ENCODE measurements at places on chromosomes 4 and X. TPM values are rescaled to one million over a fixed set of nuclear protein-coding genes. Genes with fewer than 3 reads are reported as not detected.

- H3K27ac ChIP-seq, result no peak overlapping the region
- no peak overlapping the region for H3K4me3 ChIP-seq
- no peaks in the 10 kb centered on the region for H3K27me3 ChIP-seq
- no peaks in the 10 kb centered on the region for H3K36me3 ChIP-seq
- H3K4me1 ChIP-seq, result no peaks in the 10 kb centered on the region
Measured at GRCh38 chr4:8737075-8737474, 134.6 kb downstream of the HMX1 start.

GRCh38 chr4:3532751-3533422 lies 665 bp upstream of the LRPAP1 start:
- no peaks in the 10 kb centered on the region for H3K27me3 ChIP-seq
- no peaks in the 10 kb centered on the region for H3K36me3 ChIP-seq
- DNase-seq, result no peak
- H3K27ac ChIP-seq, result no peak overlapping the region
- peaks cover 6% of the 10 kb centered on the region for H3K4me1 ChIP-seq

The GPR143 gene
- polyA plus RNA-seq, result not detected

The PCDH10 gene
- 2.0 TPM for polyA plus RNA-seq

DNA sequence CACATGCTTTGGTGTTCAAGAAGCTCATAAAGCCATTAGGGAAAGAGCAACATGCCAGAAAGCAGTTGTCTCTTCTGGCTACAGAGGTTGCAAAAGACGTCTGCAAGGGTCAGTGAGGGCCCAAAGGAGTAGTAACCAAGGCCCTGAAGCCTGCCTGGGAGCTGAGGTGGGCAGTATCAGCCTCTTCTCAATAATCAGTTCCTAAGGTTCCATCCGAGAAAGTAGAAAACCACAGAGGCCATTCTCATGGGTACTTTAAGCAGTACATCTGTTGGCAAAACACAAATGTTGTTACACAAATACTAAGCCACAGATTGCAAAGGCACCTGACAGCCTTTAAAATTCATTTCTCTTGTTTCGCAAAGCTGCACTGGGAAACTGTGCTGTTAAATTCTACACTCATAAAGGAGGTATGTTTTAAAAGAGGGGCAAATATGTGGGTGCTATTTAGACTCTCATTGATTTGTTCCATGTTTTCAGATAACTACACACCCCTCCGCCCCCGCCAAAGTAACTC lies 37.7 kb downstream of the MECP2 start:
- H3K4me3 ChIP-seq, result no peak overlapping the region
- no peaks in the 10 kb centered on the region for H3K36me3 ChIP-seq
- no peak for DNase-seq
- H3K4me1 ChIP-seq, result no peaks in the 10 kb centered on the region
- no peaks in the 10 kb centered on the region for H3K27me3 ChIP-seq

The PLRG1 gene
- 123 TPM for polyA plus RNA-seq

DNA sequence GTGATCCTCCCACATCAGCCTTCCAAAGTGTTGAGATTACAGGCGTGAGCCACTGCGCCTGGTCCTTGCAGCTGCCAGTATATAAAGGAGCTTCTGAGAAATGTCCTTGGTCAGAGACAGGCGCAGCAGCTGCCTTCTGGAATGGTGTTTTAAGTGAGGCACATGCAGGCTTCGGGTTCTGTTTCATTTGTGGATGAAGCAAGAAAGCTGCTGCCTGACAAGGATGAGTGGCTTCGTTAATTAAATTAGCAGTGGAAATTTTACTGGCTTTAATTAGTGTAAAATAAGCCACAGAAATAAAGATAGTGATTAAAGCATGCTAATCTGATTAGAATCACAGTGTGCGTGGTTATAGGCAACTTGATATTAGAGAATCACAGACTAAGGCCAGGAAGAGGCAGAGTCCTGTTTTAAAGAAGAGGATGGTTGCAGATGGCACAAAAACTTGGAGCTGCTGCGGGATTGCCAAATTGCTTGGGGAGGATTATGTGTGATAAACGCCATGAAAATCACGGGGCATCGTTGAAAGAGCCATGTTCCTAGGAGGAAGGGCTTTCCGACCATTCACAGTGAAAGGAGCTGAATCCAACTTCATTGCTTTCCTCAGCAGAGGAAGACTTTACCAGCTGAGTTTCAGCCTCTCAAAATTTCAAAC lies 348.4 kb upstream of the FAT1 start:
- H3K27me3 ChIP-seq, result no peaks in the 10 kb centered on the region
- DNase-seq, result no peak
- no peak overlapping the region for H3K4me3 ChIP-seq
- no peak overlapping the region for H3K27ac ChIP-seq

GRCh38 chr4:2667428-2667827 lies 88.7 kb downstream of the TNIP2 start:
- H3K27ac ChIP-seq, result no peak overlapping the region
- peaks cover 5% of the 10 kb centered on the region for H3K4me1 ChIP-seq
- H3K4me3 ChIP-seq, result no peak overlapping the region
- H3K27me3 ChIP-seq, result no peaks in the 10 kb centered on the region

The HPGDS gene
- polyA plus RNA-seq, result not detected

GRCh38 chr4:177116161-177116560 lies 193.5 kb upstream of the NEIL3 start:
- H3K27me3 ChIP-seq, result no peaks in the 10 kb centered on the region
- H3K36me3 ChIP-seq, result no peaks in the 10 kb centered on the region
- no peak overlapping the region for H3K4me3 ChIP-seq
- H3K27ac ChIP-seq, result no peak overlapping the region

DNA sequence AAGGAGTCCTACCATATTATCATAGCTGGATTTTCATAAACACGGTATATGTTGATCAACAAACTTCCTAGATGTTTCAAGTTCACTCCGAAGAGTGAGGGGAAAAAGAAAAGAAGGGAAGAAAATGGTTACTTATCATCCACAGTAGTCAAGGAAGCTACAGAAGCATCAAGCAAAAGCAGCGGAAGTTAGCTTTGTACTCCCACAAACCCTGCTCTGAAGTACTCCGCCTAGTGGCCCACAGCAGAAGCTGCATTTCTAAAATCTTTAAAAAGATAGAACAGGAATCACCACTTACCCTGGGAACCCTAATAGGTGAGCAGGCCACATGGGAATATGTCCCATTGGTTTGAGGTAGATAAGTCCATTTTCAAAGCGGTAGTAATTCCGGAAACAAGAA lies 28.5 kb upstream of the FRG1 start:
- H3K27ac ChIP-seq, result no peak overlapping the region
- no peaks in the 10 kb centered on the region for H3K36me3 ChIP-seq
- no peak overlapping the region for H3K4me3 ChIP-seq

- no peak overlapping the region for H3K4me3 ChIP-seq
- H3K27ac ChIP-seq, result no peak overlapping the region
- H3K4me1 ChIP-seq, result no peaks in the 10 kb centered on the region
- H3K36me3 ChIP-seq, result no peaks in the 10 kb centered on the region
Measured at GRCh38 chrX:75781611-75782010, 3.4 kb downstream of the MAGEE2 start.

The PNMA5 gene
- polyA plus RNA-seq, result not detected

The UGT2B11 gene
- polyA plus RNA-seq, result not detected

DNA sequence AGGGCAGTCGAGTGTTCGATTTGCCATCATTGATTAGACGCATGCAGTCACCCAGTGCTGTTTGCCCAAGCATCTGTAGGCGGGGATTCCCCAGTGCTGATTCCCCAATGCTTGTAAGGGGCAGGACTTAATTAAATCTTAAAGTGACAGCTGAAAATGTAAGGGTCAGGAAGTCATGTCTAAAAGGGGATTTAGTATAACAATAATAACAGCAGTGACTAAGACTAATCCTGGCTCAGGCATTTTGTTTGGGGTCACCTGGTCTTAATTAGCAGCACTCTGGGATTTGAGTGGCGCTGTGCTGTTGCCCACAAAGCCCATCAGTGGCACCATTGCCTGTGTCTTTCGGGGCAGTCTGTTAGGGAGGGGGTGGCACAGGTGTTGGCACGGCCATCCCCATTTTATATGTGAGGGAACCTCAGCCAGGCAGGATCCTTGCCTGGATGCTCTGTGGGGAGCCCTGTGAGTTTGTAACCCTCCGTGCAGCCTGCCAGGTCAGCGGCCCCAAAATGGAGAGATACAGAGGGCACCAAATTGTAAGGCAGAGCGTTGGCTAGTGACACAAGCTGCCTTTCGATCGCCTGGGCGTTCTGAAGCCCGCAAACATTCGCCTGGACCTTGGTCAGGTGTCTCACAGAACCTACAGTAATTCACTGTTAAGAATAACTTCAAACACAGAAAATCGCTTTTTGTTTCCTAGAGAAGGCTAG lies 146.7 kb downstream of the TBL1X start:
- no peaks in the 10 kb centered on the region for H3K36me3 ChIP-seq
- no peak overlapping the region for H3K4me3 ChIP-seq
- H3K4me1 ChIP-seq, result no peaks in the 10 kb centered on the region
- H3K27ac ChIP-seq, result no peak overlapping the region
- no peak for DNase-seq

The PABPC4L gene
- polyA plus RNA-seq, result 0.96 TPM

DNA sequence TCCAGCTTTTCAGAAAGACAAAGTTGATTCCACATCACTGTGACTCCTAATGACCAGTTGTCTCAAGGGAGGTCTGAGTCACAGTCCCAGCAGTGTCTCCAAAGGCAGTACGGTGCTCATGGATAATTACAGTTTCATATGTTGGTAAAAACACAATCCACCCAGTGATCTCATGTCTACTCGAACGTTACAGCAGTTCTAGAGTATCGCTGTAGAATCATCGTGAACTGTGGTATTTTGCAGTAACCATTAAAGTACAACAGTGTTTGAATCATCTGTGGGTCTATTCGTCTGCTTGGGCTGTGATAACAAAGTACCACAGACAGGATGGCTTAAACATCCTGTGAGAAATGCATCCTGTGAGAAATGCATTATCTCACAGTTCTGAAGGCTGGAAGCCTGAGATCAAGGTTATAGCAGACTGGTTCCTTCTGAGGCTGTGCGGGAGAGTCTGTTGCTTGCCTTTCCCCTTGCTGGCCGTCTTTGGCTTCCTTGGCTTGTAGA lies 121.1 kb upstream of the SORBS2 start:
- H3K4me3 ChIP-seq, result no peak overlapping the region
- DNase-seq, result no peak
- H3K27ac ChIP-seq, result no peak overlapping the region
- H3K36me3 ChIP-seq, result no peaks in the 10 kb centered on the region
- no peaks in the 10 kb centered on the region for H3K27me3 ChIP-seq

- H3K4me1 ChIP-seq, result no peaks in the 10 kb centered on the region
- H3K4me3 ChIP-seq, result no peak overlapping the region
- H3K36me3 ChIP-seq, result no peaks in the 10 kb centered on the region
- no peak for DNase-seq
- H3K27me3 ChIP-seq, result no peaks in the 10 kb centered on the region
- no peak overlapping the region for H3K27ac ChIP-seq
Measured at GRCh38 chrX:25175743-25176142, 160.0 kb upstream of the ARX start.

The HS3ST1 gene
- polyA plus RNA-seq, result 0.01 TPM

The OPHN1 gene
- polyA plus RNA-seq, result 3.9 TPM

GRCh38 chr4:92305878-92306520 lies 2.2 kb downstream of the GRID2 start:
- peaks cover 12% of the 10 kb centered on the region for H3K27me3 ChIP-seq
- H3K36me3 ChIP-seq, result no peaks in the 10 kb centered on the region
- no peak for DNase-seq
- H3K27ac ChIP-seq, result no peak overlapping the region
- H3K4me3 ChIP-seq, result no peak overlapping the region

GRCh38 chr4:158050942-158051341 lies 121.9 kb downstream of the GASK1B start:
- H3K27ac ChIP-seq, result no peak overlapping the region
- no peak overlapping the region for H3K4me3 ChIP-seq
- peaks cover 4% of the 10 kb centered on the region for H3K4me1 ChIP-seq

GRCh38 chr4:102586644-102587021 lies 85.5 kb downstream of the NFKB1 start:
- H3K4me3 ChIP-seq, result no peak overlapping the region
- H3K4me1 ChIP-seq, result no peaks in the 10 kb centered on the region
- no peak for DNase-seq
- H3K27ac ChIP-seq, result no peak overlapping the region
- H3K27me3 ChIP-seq, result no peaks in the 10 kb centered on the region

The MAOB gene
- 21.3 TPM for polyA plus RNA-seq

GRCh38 chr4:6761649-6762615 lies 20.6 kb upstream of the KIAA0232 start:
- H3K36me3 ChIP-seq, result no peaks in the 10 kb centered on the region
- peaks cover 12% of the 10 kb centered on the region for H3K27me3 ChIP-seq
- DNase-seq, result no peak
- H3K27ac ChIP-seq, result no peak overlapping the region
- H3K4me3 ChIP-seq, result no peak overlapping the region
- H3K4me1 ChIP-seq, result no peaks in the 10 kb centered on the region

- no peak for DNase-seq
- H3K36me3 ChIP-seq, result no peaks in the 10 kb centered on the region
- H3K4me1 ChIP-seq, result no peaks in the 10 kb centered on the region
- no peaks in the 10 kb centered on the region for H3K27me3 ChIP-seq
Measured at GRCh38 chrX:20352504-20352903, 85.8 kb upstream of the RPS6KA3 start.

The NUDT11 gene
- 15.2 TPM for polyA plus RNA-seq

GRCh38 chrX:23692166-23692565 lies 24.9 kb downstream of the PRDX4 start:
- no peak overlapping the region for H3K4me3 ChIP-seq
- DNase-seq, result no peak
- H3K27ac ChIP-seq, result no peak overlapping the region
- no peaks in the 10 kb centered on the region for H3K27me3 ChIP-seq
- no peaks in the 10 kb centered on the region for H3K36me3 ChIP-seq

The ATOH1 gene
- not detected for polyA plus RNA-seq

DNA sequence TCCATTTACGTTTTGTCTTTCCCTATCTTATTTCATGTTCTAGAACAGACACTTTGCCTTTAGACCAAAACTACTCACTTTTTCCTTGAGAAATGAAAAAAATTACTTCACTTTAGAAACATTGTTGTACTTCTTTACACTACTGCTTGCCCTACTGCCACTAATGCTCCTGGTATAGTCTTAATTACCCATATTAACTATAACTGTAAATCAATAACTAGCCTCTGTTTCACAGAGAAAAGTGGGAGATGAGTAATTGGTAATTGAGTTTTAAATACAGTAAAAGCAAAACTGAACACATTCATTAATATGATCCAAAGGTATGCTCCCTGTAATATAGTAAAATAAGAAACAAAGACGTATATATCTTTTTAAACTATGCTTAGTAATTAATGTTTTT lies 111.1 kb upstream of the JADE1 start:
- no peaks in the 10 kb centered on the region for H3K27me3 ChIP-seq
- H3K4me1 ChIP-seq, result no peaks in the 10 kb centered on the region
- H3K36me3 ChIP-seq, result no peaks in the 10 kb centered on the region
- H3K4me3 ChIP-seq, result no peak overlapping the region
- no peak overlapping the region for H3K27ac ChIP-seq
- no peak for DNase-seq

DNA sequence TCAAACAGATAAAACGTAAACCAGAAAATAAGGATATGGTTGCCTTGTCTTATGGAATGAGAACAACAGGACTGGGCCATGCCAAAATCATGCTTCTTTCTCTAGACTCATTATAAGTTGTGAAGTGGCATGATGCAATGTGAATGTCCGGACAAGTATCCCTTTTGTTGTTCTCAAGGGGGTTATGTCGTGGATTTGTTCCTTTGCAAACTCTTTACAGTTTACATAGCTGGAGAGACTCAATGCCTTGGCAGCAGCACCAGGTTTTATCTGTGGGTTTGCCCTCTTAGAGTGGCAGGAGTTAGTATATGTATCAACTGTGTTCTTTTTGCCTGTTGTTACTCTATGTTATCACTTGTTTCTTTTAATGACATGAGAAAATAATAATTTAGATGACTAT lies 41.4 kb downstream of the SPRY1 start:
- H3K36me3 ChIP-seq, result no peaks in the 10 kb centered on the region
- H3K4me1 ChIP-seq, result no peaks in the 10 kb centered on the region
- H3K27me3 ChIP-seq, result no peaks in the 10 kb centered on the region
- no peak for DNase-seq
- H3K4me3 ChIP-seq, result no peak overlapping the region
- H3K27ac ChIP-seq, result no peak overlapping the region

All from fibroblast of lung (primary cell).